ENCODE measurements at places on chromosomes 11 and 22.

GRCh38 chr22:25492841-25493734 lies 71.4 kb upstream of the GRK3 start:
- no peak for DNase-seq

DNA sequence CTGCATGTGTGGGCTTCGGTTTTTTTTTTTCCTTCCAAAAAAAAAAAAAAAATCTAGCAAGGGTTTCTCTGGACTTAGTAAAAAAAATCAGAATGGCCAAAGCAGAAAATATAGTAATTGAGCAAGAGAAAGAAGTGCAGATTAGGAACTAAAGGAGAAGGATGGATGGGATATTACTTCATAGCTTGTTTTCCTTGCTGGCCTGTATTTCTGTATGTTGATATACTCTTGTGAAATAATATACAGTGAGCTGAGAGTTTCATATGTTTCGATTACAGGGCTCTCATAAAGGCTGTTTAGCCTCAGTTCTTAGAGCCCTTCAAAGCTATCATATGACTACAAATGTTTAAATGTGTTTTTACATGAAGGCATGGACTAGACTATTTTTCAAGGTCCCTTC lies 34.3 kb upstream of the NFRKB start:
- no peak for DNase-seq

- no peak for DNase-seq
Measured at GRCh38 chr11:37595845-37596244, 997.8 kb upstream of the RAG2 start.

DNA sequence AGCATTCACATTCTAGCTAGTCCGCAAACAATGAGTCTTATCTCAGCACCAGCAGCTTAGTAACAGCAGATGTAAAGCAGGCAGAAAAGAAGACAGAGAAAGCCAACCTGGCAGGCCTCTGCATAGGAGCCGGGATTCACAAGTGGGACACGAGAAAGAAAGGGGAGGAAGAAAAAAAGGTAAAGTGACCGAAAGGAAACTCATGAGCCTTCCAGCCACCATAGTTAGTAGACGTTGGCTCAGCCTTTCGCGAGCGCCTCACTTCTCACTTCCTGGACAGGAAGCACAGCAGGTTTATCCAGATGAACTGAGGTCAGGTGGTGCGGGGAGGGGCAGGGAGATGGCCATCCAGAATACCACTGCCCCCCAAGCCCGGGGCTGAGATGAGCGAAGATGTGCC lies 19.7 kb upstream of the KAT5 start:
- DNase-seq: no peak

DNA sequence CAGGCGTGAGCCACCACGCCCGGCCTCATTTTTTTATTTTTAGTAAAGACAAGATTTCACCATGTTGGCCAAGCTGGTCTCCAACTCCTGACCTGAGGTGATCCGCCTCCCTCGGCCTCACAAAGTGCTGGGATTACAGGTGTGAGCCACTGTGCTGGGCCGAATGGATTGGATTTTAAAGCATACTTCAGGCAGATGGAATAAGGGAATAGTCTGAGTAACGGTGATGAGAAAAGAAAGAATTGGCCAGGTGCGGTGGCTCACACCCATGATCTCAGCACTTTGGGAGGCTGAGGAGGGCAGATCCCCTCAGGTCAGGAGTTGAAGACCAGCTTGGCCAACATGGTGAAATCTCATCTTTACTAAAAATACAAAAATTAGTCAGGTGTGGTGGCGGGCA lies 2.1 kb upstream of the CBL start:
- no peak for DNase-seq

DNA sequence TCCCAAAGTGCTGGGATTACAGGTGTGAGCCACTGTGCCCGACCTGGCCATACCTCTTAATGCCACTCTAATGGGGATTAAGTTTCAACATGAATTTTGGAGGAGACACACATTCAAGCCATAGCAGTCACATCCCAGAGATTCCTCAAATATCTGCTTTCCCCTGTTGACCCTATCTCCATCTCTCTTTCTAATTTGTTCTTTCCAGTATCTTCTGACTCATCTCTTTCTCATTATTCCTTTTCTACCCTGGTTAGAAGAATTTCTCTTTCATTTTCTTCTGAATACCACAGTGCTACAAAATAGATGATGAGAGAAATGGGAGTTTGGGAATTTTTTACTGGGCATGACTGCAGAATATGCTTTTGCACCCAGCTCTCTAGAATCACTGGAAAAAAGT lies 5.1 kb downstream of the OR10V1 start:
- DNase-seq: no peak

GRCh38 chr22:28112190-28112544 lies 193.1 kb upstream of the PITPNB start:
- no peak for DNase-seq

DNA sequence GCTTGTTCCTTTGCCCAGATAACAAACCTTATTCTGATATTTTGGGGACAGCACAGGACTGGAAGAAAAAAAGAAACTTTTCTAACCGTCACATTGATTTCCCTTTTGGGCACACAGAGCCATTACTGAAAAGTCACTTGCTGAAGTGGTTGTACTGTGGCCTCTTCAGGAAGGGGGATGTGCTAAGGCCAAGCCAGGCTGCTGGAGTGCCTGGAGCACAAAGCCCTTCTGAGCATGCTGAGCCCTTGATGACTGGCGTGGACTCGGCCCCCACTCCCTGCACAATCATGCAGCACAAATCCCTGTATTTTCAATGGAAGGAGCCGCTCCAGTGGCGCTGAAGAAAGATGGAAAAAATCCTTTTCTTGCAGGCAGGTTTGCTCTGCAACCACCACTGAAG lies 164.2 kb downstream of the NTM start:
- no peak for DNase-seq

DNA sequence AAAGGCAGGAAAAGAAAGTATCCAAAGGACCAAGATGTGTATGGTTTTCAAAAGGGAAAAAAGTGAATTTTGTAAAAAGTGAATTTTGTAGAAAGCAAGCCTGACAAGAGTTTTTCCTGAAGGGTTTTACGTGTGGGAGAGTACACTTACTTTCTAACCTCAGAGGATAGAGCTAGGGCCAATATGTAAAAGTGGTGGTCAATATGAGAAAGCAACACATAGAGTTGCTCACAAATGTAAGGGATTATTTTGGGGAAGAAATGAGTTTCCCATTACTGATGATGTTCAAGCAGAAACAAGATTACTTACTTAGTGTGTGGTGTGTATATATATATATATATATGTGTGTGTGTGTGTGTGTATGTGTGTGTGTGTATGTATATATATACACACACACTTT lies 162.5 kb downstream of the SWAP70 start:
- DNase-seq: no peak

All from WTC11 (cell line).